ENCODE measurements at places on chromosomes 3 and 15.

GRCh38 chr3:107098864-107099263 is 278.4 kb upstream of the CCDC54 start:
- DNase-seq: no peak

- no peak for DNase-seq
These were observed 35.3 kb upstream of the MRPS22 start for GRCh38 chr3:139308560-139308959.

- DNase-seq: no peak
These were observed 82.5 kb downstream of the ECT2 start for GRCh38 chr3:172832983-172833382.

DNA sequence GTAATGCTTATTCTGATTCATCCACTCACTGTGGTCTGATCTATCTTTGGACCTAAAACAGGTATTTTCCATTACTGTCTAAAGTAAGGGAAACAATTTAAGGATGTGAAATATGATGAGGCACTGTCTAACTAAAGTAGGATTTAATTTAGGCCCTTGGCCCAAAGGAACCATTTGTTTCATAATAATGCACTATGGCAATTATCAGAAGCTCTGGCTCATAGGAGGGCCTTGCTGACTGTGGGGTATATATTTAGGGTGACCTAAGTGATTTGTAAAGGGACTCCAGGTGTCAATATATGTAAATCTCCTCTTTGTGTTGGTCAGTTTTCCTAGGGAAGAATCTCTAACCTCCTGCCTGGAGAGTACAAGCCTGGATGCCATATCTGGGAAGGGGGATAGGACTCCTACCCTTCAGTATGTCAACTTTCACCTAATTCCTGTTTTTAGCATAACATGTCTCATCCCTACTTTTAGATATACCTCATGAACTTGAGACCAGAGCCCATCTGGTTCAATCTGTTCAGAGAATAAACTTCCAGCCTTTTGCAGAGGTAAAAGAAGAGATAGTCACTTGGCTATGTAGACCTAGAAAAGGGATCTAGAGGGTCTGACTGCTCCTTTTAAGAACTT is 20.1 kb downstream of the DET1 start:
- DNase-seq: no peak

GRCh38 chr3:39272191-39272590 is 7.6 kb downstream of the CX3CR1 start:
- DNase-seq: no peak

DNA sequence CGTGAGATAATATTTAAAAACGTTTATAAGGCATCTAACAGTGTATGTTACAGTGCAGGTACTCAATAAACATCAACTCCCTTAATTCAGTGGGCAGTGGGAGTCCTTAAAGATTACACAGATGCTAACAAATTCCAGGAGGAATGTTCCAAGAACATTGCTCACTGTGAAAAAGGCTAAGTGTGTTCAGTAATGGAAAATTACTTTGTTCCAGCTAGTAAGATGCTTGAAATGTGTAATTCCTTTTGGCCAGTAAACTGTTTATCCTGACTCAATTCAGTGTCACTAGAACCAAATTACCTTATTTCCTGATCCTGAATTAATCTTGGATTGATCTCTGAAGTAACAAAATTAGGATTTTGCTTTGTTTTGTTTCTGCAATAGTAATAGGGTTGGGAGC is 54.2 kb upstream of the SEMA6D start:
- DNase-seq: no peak

GRCh38 chr3:139441656-139442055 is 34.7 kb downstream of the RBP2 start:
- no peak for DNase-seq

DNA sequence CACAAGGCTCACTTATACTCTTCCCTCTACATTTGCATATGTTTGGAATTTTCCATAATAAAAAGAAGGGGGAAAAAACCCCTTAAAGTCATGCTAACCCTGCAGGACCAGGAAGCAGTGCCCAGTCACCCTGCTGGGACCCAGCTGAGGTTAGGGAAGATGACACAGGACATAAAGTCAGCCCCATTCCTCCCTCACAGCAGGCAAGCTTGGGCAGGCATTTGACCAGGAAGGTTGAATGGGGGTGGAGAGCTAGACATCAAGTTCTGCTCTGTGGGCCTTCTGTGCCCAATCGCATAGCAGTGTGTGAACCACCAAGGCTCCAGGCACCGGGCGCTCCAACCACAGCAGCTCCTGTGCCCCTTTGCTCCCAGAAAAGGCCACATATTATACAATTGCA is 7.1 kb upstream of the HDAC11 start:
- DNase-seq: no peak

DNA sequence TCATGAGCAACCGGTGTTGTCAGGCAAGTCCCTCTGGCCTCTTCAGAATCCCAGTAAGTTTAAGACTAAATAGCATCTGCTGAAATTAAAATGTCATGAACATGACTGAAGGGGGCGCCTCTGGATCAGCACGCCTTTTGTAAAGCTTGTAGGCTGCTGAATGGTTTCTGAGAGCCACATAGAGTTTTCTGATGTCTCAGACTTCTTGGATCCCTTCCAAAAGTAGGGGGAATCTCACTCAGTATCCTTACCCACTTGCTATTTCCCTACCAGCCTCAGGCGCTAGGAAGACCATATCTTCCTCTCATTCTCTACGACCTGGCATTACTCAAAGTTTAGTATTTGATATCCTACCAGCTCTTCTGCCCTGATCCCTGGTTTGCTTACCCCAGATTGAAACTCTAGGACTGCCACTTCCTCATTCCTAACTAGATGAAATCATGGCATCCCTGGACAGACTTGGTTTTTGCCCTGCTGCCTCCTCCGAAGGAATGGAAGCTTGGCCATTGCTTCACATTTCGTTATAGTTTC is 62.7 kb upstream of the CD47 start:
- no peak for DNase-seq

DNA sequence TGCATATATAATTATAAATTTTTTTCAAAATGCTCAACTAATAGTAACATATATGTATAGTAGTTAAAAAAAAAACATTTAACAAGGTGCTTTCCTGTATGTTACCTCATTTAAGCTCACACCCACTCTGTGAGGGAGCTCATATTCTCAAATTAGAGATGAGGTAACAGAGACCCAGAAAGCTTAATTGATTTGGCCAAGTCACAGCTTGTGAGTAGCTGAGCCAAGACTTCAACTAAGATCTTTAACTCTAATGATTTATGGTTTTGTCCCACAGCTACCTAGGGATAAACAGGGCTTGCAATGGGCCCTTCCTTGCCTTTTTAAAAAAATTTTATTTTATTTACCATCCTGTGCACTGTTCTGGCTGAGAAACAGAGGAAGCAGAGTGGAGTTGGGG is 230.0 kb upstream of the GOLIM4 start:
- no peak for DNase-seq

GRCh38 chr15:88090481-88091011 is 166.0 kb downstream of the NTRK3 start:
- DNase-seq: no peak
